Muscle of leg (tissue), 16 donors: ENCODE measurements at places on chromosomes 5 and 9. TPM values are rescaled to one million over a fixed set of nuclear protein-coding genes. Genes with fewer than 3 reads are reported as not detected.
A peak's percentile ranks its signal among the peaks of the same experiment; 100 is the strongest.

GRCh38 chr5:102867992-102868662 lies 113.0 kb downstream of the PAM start:
- H3K36me3 ChIP-seq: peaks cover under 1% of the 10 kb centered on the region
- DNase-seq: no peak
- H3K4me3 ChIP-seq: no peak overlapping the region
- no peak overlapping the region for H3K27ac ChIP-seq
- no peaks in the 10 kb centered on the region for H3K27me3 ChIP-seq
- peaks cover 5% of the 10 kb centered on the region for H3K4me1 ChIP-seq

DNA sequence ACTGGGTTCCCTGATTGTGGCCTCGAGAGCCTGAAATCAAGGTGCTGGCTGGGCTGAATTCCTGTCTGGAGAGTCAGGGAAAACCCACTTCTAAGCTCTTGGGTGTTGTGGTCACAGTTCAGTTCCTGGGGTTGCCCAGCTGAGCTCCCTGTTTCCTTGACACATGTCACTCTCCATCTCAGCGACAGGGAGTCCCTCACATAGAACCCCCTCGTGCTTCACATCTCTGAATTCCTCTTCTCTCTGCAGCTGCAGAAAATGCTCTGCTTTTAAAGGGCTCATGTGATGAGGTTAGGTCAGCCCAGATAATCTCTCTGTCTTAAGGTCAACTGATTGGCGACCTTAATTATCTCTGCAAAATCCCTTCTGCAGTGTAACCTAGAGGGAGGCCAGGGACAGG lies 53.5 kb upstream of the NFIL3 start:
- H3K4me1 ChIP-seq: no peaks in the 10 kb centered on the region
- DNase-seq: no peak
- H3K27ac ChIP-seq: no peak overlapping the region
- H3K27me3 ChIP-seq: no peaks in the 10 kb centered on the region

DNA sequence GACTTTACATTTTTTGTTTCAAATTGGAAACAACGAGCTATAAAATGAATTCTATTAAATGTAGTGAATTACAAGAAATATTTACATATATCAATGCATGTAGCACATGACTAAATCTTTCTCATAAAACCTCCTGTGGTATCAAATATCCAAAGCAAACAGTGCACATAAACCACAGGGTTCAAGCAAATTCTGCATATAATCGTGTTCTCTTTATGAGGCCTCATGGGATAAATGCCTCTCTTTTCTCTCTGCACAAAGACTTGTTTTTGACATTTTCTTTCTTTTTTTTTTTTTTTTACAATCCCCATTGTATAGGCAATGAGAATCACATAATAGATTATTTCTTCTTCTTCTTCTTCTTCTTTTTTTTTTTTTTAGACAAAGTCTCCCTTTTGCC lies 1117.2 kb upstream of the DMAC1 start:
- no peaks in the 10 kb centered on the region for H3K4me1 ChIP-seq
- no peak overlapping the region for H3K27ac ChIP-seq
- H3K27me3 ChIP-seq: no peaks in the 10 kb centered on the region
- H3K36me3 ChIP-seq: no peaks in the 10 kb centered on the region

DNA sequence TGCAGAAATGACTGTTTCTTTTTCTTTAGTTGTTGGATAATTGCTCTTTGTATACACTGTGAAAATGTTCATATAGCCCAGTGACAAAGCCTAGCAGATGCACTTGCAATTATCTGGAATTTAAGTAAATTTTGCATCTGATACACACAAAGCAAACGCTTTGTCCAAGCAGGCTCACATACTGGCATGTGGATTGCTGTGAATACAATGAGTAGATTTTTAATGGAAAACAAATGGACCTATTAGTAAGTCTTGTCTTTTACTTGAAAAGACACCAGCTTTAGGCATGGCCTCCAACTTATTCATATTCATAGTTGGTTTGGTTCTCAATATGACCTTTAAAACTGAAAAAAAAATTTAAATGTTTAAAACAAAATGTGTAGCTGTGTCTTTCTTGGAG lies 1299.8 kb upstream of the WWC1 start:
- peak; percentile 52 for DNase-seq
- H3K36me3 ChIP-seq: no peaks in the 10 kb centered on the region
- H3K4me3 ChIP-seq: no peak overlapping the region

- H3K4me3 ChIP-seq: no peak overlapping the region
- no peaks in the 10 kb centered on the region for H3K36me3 ChIP-seq
- no peaks in the 10 kb centered on the region for H3K4me1 ChIP-seq
- no peaks in the 10 kb centered on the region for H3K27me3 ChIP-seq
- H3K27ac ChIP-seq: no peak overlapping the region
- DNase-seq: peak; percentile 4
Measured at GRCh38 chr5:30539004-30539634, 654.4 kb upstream of the CDH6 start.

DNA sequence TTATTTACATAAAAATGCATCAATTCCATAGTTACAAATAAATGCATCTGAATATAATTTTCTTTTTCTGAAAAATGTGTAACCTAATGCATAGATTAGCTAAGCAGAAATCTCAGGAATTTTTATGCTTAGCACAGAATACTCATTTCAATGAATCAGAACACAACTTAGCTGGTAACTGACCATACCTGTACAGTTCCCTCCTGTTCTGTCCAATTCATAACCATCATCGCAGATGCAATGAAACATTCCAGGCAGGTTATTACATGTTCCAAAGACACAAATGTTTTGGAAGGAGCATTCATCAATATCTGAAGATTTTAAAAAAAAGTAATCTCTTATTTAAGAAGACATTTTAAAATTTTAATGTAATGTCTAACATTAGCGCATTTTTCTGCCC lies 219.4 kb downstream of the FBN2 start:
- H3K27ac ChIP-seq: no peak overlapping the region
- no peak for DNase-seq
- no peak overlapping the region for H3K4me3 ChIP-seq

DNA sequence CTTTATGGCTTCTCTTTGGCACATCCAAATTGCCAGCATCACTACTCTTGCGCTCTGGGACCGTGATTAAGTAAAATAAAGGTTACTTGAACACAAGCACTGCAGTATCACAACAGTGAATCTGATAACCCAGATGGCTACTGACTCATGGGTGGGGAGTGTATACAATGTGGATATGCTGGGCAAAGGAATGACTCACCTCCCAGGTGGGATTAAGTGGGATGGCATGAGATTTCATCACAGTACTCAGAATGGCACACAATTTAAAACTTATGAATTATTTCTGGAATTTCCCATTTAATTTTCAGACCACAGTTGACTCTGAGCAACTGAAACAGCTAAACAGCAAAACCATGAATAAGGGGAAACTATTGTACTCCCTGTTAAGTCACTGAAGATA lies 4.3 kb downstream of the GFM2 start:
- peaks cover 11% of the 10 kb centered on the region for H3K36me3 ChIP-seq
- no peaks in the 10 kb centered on the region for H3K27me3 ChIP-seq
- no peak for DNase-seq
- H3K27ac ChIP-seq: no peak overlapping the region
- H3K4me3 ChIP-seq: no peak overlapping the region
- peaks cover 9% of the 10 kb centered on the region for H3K4me1 ChIP-seq

DNA sequence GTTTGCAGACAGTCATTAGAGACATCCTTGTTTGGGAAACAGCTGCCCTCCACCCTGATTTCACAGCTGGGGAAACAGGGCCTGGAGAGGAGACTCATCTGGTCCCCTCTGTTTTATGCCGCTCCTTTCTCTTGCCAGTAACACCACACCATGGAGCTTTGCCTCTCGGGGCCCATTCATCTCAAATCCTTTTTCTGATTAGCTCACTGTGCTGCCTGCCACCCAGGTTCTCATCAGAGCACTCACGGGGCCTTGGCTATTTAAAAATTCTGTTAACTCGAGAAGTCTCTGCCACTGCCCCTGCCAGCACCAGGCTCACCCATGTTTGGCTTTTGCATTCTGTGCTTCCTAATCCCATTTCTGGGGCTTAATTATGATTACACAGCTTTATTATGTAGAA lies 36.8 kb upstream of the C5orf58 start:
- H3K36me3 ChIP-seq: no peaks in the 10 kb centered on the region
- no peak overlapping the region for H3K4me3 ChIP-seq
- no peaks in the 10 kb centered on the region for H3K4me1 ChIP-seq
- H3K27ac ChIP-seq: no peak overlapping the region
- no peaks in the 10 kb centered on the region for H3K27me3 ChIP-seq

DNA sequence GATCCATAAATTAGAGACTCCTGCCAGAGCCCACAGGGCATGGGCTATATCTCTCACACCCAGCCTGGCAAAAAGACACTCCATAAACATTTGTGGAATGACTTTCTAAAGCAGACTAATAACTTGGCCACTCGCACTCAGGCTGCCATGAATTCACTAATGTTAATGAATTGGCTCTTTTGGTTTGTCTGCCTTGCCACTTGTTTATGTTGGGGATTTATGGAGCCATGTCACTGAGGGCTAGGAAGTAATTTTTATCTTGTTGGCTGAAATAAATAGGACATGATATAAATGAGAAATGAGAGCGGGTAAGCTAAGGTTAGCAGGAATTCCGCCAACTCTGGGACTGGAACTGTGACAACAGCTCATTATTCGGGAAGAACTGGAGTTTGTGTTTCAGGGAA lies 55.2 kb downstream of the DROSHA start:
- H3K27ac ChIP-seq: no peak overlapping the region
- DNase-seq: peak; percentile 27
- no peaks in the 10 kb centered on the region for H3K4me1 ChIP-seq
- peaks cover 13% of the 10 kb centered on the region for H3K36me3 ChIP-seq

- peak overlapping the region; percentile 77 for H3K27ac ChIP-seq
- no peak overlapping the region for H3K4me3 ChIP-seq
- DNase-seq: peak; percentile 28
- peaks cover 39% of the 10 kb centered on the region for H3K4me1 ChIP-seq
- no peaks in the 10 kb centered on the region for H3K27me3 ChIP-seq
Measured at GRCh38 chr9:121613009-121613752, 38.3 kb upstream of the DAB2IP start.

DNA sequence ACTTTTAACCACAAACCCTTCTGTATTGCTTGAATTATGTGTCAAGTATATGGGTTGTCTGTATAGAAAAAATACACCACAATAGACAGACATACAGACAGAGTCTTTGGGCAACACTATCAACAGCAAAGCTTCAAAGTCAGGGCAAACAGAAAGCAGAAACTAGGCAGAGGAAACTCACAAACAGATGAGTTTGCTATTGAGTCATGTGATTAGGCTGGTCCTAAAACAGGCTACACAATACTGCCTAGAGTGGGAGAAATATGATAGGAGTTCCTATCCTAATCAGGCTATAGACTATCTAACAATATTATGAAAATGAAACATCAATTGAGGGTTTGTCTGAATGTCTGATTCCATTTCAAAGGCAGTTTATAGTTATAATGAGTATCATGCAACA lies 156.4 kb downstream of the EDIL3 start:
- H3K4me3 ChIP-seq: no peak overlapping the region
- no peak overlapping the region for H3K27ac ChIP-seq

The STK32A gene
- 0.66 TPM for total RNA-seq

The SPATA31A3 gene
- not detected for total RNA-seq

The SPATA31D4 gene
- total RNA-seq: not detected
